Mesothelial cell of epicardium (in vitro differentiated cells): ENCODE measurements at places on chromosomes 12 and 14. TPM values are rescaled to one million over a fixed set of nuclear protein-coding genes. Genes with fewer than 3 reads are reported as not detected.
A peak's percentile ranks its signal among the peaks of the same experiment; 100 is the strongest.

HOXC11 gene
- total RNA-seq = 0.47 to 0.60 TPM (median 0.47 TPM) in 3 replicates

TMEM132C gene
- 24.2 to 26.0 TPM (median 25.5 TPM) in 3 replicates for total RNA-seq

DNA sequence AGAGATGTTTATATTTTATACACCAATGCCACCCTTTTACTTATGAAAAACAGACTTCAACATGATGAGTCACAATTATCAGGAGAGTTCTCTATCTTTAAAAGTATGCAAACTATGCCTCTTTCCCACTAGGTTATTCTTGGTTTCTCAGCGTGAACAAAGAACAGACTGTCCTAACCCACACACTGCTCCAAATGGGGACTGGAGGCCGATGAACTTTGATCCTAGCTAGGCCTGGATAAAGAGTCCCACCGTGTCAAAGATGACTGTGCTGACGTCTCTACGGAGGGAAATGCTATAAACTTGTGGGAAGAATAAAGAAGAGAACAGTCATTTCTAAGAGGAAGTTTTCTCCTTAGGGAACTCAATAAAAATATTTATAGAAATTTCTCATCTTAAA, 160.1 kb downstream of the EPS8 start:
- peak overlapping the region; percentile 99 for H3K27ac ChIP-seq
- no peak for DNase-seq
- no peak overlapping the region for H3K4me3 ChIP-seq
- peaks cover 36% of the 10 kb centered on the region for H3K4me1 ChIP-seq

- H3K27me3 ChIP-seq = no peaks in the 10 kb centered on the region
- peaks cover 4% of the 10 kb centered on the region for H3K36me3 ChIP-seq
- no peak overlapping the region for H3K27ac ChIP-seq
- H3K4me3 ChIP-seq = no peak overlapping the region
- H3K4me1 ChIP-seq = no peaks in the 10 kb centered on the region
These were observed 312.8 kb upstream of the FKBP4 start for GRCh38 chr12:2481951-2482350.

DNA sequence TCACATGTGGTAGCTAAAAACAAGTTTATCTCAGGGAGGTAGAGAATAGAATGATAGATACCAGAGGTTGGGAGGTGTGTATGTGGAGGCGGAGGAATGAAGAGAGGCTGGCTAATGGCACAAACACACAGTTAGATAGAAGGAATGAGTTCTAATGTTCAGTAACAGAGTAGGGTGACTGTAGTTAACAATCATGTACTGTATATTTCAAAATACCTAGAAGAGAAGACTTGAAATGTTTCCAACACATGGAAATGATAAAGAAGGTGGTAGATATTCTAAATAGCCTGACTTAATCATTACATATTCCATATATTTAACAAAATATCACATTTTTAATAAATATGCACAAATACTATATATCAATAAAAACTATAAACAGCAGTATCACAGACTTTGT, 8.9 kb upstream of the IFNG-AS1 start:
- no peak overlapping the region for H3K27ac ChIP-seq
- peaks cover 2% of the 10 kb centered on the region for H3K27me3 ChIP-seq
- H3K36me3 ChIP-seq = no peaks in the 10 kb centered on the region
- no peak for DNase-seq
- H3K4me1 ChIP-seq = peaks cover 20% of the 10 kb centered on the region
